ENCODE measurements at places on chromosomes 6 and 20.

GRCh38 chr20:44504402-44505307 is 17.2 kb downstream of the SERINC3 start:
- no peak for DNase-seq

DNA sequence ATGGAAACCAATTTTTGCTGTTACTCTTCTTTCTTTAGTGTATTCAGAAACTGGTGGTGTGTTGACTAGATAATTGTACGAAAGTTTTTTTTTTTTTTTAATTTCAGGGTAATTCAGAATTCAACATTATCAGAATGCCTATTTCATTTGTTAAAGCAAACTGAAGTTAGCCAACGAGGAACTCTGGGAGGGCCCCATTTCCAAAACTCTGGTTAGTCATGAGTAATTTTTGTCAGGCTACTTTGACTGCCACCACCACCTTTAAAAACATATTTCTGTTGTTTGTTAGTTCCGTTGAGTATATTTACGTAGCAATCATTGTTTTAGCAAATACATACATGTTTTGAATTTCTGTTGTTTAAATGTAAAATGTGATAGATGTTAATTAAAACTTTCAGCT is 763 bp downstream of the ZKSCAN8 start:
- no peak for DNase-seq

DNA sequence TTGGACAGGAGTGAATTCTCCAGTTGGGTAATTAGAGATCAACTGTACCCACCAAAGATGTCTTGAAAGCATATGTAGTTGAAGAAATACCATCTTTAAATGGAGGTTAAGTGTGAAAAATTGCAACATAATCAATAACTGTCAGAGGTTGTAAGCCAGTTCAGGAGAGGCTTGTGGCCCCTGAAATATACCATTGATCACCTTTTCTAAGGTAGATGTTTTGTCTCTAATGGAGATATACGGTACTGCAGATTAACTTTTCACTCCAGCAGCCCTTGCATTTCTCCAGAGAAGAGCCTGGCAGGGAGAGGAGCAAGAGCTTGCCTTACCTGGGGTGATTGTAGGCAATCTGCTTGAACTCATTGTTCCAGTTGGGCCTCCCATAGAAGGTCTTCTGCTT is 48.8 kb downstream of the NOX3 start:
- no peak for DNase-seq

DNA sequence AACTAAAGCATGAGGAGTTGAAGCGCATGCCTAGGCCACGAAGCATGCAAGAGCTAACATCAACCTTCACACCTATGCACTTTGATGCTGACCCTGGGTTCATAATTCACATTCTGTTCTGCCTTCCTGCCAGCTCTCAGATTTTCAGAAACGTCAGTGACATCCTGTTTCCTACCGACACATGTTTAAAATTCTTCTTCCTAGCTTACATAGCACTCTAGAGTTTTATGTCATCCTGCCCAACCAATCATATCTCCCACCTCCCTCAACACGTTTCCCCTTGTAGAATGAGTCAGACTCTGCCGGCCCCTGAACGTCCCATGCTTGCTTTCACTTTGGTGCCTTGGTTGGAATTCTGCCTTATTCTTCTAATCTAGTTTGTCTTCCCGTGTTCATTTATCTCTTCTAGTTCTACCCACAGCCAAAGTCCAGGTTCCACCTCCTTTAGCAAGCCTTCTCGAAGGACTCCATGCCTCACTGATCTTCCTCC is 97.2 kb upstream of the MAP7 start:
- DNase-seq = no peak

DNA sequence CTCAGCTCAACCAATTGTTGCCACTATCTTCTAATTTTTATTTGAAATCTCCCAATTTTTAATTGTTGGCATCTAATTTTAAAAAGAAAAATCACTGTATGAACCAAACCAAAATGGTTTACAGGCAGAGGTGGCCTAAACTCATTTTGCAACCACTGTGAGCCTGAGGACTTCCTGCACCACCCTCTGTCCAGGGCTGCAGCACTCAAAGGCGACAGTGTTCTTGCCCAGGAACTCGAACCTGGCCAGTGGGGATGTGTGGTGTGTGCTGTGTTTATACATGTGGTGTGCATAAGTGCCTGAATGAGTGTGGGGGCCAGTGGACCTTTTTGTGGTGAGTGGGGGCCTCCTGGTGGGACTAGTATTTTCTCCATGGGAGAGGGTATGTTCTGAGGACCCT is 24.4 kb upstream of the SLC22A7 start:
- no peak for DNase-seq

DNA sequence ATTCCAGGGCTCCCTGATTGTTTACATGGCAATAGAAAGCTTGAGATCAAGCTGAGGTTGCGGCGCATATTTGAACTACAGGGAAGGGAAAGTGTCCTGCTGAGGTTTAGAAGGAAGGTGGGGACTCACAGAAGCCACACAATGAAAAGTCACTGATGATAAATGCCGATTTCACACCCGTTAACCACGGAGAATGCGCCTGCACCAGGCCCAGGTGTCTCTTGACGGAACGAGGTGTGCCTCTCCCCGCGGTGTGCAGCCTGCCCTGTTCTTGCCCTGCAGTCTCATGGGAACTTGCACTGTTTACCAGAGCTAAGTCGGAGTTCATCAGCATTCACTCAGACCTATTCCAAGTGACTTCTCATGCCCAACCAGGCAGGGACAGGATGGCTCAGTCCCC is 90.3 kb downstream of the LY86 start:
- no peak for DNase-seq

DNA sequence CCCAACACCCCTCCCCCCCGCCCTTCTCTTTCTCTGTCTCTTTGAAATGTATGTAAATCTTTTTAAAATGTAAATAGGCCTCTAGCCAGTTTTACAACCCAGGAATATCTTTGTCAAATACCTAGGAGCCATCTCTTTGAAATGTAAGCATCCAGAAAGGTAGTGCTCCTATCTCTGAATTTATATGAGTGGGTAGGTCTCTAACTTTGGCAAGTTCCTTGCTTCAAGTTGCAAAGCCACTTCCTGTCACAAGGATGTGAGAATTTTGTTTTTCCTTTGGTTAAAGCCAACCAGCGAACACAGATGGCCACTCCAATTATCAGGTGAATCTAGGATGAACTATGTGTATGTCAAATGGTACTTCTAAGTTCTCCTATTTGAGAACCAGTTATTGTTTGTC is 6.2 kb upstream of the DEFB132 start:
- no peak for DNase-seq

GRCh38 chr6:132527791-132528190 is 10.3 kb upstream of the TAAR9 start:
- DNase-seq = no peak

- no peak for DNase-seq
Observed at GRCh38 chr6:93751969-93752368, 332.6 kb upstream of the EPHA7 start.

- no peak for DNase-seq
Observed at GRCh38 chr6:52534966-52535390, 41.9 kb downstream of the TRAM2 start.

GRCh38 chr6:34084591-34085290 is 61.1 kb downstream of the GRM4 start:
- DNase-seq = no peak

DNA sequence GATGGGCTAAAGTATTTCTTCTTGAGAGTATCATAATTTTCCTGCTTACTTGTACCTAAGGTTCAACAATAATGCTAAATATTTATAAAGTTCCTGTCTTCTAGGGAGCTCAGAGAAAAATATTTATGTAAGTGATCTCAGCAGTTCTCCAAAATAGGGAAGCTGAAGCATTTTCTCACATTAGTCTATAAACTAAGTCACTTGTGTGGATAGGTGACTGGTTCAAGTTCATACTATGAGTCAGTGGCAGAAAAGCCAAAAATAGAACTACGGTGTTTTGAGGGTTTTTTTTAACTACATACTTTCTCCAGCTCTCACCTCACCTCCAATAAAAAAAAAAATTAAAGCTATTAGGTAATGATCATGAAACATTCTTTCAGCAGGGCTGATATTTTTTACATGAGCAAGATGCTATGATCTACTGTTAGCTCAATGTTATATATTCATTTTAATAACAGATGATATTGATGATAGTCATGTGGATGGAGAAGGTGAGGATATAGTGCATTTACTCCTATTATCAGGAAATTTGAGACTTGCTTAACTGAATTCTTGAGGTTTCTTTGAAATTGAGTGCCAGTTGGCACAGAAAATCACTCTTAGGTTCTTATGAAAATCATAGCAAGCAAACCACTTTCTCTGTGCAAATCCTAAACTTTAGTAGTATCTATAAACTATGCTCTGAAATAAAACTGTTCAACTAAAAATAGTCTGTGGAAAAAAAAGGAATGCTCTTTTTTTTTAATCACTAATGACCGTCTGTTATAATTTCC is 4.1 kb upstream of the MOXD1 start:
- no peak for DNase-seq

DNA sequence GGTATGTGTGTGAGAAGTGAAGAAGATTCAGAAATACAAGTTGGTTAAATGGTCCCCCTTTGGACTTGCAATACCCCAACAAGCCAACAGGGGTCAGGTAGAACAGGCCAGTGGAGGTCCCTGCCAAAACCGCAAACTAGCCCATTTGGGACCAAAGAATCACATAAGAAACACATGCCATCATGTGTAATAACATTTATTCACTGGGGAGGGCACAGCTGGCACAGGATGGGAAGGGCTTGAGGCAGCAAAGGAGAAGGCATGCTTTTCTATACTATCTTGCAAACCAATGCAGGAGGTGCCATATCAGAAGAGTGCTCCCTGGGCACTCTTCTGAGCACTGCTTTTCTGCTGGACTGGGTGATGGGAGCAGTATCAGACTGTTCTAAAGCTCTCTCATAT is 116.1 kb upstream of the TRAF3IP2 start:
- no peak for DNase-seq

DNA sequence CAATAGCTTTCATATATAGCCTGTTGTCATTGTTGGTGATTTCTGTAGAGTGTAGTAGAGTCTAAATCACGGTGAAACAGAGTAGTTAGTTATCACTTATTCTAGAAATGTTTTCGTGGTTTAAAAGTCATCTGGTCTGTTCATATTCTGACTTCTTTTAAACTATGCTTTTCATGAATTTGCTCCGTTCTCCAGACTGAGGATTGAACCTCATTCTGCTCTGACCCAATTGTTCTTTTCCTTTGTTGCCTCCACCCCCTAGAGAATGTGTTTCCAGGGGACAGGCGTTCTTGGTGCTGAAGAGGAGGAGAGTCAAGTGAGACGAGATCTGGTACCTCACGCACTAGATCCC is 748 bp upstream of the ZNF292 start:
- no peak for DNase-seq

GRCh38 chr20:11880680-11881079 is 37.0 kb upstream of the BTBD3 start:
- no peak for DNase-seq

GRCh38 chr6:133707456-133707855 is 181.5 kb upstream of the TCF21 start:
- DNase-seq = no peak
